ENCODE measurements at places on chromosomes 11 and 22.
A peak's percentile ranks its signal among the peaks of the same experiment; 100 is the strongest.

DNA sequence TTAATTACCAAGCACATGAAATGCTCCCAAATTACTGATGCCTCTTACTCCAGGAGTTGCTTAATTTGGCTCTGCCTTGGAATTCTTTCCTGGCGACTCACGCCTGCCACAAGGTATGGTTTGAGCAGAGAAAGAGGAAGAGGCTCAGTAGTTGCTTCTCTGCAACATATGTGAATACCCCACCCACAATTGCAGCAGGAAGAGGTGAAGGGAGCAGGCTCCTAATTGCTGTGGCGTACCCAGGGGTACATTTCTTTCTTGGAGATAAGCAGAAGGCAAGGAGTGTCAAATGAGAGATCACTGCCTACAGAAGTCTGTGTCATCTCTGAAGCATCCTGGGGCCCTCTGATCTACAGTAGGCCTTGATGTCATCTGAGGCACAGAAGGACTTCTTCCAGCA, 10.6 kb upstream of the NNMT start:
- DNase-seq: no peak

GRCh38 chr11:95338430-95338991, 107.5 kb upstream of the SESN3 start:
- DNase-seq: peak; percentile 91

GRCh38 chr11:10459029-10459970, 4.2 kb downstream of the AMPD3 start:
- peak; percentile 71 for DNase-seq

DNA sequence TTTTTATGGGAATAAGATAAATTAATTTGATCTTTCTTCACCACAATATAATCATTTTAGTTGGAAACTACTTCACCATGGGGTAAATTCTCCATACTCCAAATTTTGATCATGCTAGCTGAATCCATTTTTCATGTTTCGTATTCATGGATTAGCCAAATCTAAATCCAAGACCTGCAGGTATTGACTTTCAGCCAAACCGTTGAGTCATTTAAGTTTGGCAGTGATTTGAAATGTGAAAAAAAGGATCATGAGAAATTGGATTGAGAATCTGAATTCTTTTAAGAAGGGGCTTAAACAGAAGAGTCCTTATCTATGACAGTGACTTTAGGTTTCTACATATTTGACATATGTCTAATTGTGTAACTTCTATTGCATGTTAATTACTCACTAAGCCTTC, 5.3 kb downstream of the GAS2 start:
- peak; percentile 2 for DNase-seq

DNA sequence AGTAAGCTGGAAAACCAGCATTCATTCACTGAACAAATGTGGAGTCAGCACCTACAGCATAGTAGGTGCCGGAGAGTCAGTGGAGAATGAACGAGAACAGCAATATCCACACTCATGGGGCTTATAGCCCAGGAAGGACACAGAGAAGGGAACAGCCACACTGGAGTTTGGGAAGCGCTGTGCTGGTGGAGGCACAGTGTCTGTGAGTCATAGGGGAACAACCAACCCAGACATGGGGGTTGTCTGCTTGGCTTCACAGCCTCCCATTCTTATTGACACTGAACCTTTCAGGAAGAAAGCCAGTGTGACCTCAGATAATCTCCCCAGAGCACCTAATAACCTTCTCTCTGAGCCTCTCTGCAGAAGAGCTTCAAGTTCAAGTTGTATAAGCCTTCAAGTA, 56.6 kb upstream of the UBASH3B start:
- no peak for DNase-seq

DNA sequence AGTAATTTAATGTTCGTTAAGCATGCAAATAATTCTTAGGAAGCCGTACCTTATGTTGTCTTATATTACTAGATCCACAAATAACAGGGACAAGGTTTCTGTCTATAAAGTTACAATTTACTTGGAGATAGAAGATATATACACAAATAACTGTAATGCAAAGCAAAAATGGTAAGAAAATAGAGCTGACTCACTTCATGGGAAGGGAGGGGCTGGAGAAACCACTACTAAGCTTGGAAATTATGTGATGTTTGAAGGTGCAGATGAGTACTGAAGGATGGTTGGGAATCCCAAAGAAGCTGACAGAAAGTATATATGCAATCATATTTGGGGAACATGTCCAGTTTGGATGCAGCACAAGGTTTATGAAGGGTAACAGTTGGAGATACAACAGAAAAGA, 4.0 kb downstream of the NPAT start:
- no peak for DNase-seq

DNA sequence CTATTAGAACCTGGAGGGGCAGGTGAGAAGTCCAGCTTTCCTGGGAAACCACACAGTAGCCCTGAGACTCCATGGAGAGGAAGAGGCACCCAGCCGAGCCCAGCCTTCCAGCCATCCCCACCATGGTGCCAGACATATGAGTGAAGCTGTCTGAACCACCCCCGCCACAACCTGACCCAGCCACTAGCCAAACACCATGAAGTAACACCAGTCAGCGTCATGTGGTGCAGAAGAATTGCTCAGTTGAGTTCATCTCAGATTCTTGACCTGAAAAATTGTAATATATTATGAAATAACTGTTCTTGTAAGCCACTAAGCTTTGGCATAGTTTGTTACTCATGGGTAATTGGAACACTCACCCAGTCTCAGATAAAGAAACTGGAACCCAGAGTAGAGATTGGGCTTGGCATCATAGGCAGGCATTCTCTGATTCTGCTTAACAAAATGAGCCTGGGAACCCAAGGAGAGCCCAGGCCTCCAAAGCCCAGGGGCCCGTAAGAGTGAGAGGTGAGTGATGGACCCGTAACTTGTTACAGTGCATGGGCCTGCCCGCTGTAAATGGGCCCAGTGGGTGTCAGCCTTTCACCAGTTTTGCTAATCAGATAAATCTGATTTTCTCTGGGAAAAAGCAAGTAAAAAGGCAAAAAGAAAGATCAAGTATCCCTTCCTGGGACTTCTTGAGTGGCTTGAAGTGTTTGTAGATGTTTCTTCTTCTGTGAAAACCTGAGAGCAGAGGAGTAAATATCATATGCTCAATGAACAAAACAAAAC, 305.5 kb downstream of the DDX10 start:
- no peak for DNase-seq

DNA sequence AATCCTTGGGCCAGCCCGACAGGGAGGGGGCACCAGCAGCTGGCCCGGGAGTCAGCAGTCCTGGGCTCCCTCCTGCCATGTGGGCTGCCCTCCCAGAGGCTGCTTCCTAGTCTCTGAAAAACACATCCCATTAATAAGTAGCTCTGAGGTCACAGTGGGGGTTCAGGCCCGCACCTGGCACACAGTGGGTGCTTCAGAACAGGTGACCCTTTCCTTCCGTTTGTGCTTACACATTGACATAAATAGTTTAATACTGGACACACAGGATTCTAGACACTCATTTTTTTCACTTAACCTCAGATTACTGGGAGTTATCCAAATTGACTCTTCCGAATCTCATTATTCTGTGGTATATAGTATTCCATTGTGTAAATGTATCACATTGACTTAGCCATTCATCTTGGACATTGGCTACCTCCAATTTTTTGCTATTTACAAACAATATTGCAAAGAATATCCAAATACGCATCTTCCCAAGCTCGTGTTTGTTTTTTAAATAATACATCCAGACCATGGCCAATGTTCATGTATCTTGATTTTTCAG, 474 bp upstream of the CHADL start:
- DNase-seq: no peak
